ENCODE measurements at places on chromosomes 7 and 10.

- no peak for DNase-seq
Observed at GRCh38 chr10:48527756-48528155, 77.1 kb downstream of the ARHGAP22 start.

DNA sequence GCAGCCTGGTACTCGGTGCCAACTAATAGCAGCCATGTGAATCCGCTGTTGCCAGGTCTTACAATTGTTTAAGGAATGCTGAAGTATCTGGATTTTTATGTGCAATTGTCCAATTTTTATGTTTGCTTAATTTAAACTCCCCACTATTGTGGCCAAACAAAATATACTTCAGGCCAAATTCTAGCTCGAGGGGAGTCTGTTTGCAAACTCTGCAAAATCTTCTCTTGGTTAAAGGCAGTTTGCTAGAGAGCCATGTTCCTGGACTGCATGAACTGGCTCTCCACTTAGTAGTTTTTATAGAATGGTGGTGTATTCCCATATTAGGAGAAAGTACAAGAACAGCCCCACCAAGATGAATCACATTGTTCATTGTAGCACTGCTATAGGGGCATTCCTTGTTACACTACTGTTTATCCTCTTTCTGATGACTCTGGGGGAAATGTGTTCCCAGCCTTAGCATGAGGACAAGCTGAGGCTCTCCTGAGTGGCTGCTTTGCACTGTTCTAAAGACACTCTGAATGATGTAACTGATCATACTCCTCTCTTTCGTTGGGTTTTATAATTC, 178.0 kb upstream of the GLI3 start:
- no peak for DNase-seq

DNA sequence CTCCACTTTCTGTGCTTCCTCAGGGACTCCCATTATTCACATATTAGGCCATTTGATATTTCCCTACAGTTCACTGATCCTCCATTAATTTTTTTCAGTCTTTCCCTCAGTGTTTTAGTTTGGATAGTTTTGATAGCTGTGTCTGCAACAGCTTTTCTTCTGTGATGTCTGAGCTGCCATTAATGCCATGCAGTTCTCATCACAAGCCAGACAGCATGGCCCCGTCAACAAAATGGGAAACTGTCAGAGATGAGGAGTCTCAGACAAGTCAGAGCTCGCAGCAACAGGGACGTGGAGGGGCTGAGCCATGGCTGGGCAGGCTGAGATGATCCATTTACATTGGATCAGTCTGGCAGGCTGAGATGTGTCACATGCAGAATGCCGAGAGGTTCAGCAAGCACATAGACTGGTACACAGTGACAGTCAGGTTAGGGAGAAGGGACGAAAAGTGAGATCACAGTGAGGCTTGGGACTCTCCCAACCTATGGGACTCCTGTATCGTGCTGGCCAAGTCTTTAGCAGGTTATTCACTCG, 65.4 kb downstream of the NPS start:
- no peak for DNase-seq

GRCh38 chr7:125563964-125564529, 634.4 kb upstream of the POT1 start:
- no peak for DNase-seq

GRCh38 chr7:55499591-55499990, 72.7 kb downstream of the VOPP1 start:
- no peak for DNase-seq

DNA sequence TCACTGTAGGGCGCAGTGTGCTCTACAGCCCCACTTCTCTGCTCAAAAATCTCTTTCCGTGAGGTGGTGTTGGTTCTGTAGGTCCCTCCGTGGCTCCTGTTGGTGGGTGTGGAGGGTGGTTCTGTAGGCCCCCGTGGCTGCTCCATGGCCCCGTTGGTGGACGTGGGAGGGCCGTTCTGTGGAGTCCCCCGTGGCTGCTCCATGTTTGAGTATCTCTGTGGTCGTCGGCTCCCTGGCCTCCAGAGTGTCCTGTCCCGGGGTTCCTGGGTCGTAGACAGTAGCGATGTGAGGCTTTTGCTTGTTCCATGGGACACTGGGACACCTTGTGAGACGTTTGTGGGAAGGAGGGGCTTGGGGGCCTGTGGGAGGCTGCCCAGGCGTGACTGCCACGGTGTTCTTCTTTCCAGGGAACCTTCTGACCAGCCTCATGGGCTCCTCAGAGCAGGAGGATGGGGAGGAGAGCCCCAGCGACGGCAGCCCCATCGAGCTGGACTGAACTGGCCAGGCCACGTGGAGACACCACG, 18.6 kb downstream of the GET4 start:
- no peak for DNase-seq

- no peak for DNase-seq
Observed at GRCh38 chr7:1301882-1302251, 69.2 kb downstream of the UNCX start.

GRCh38 chr7:87858417-87859100, 17.6 kb downstream of the SLC25A40 start:
- DNase-seq = no peak

GRCh38 chr10:11344550-11344949, 266.9 kb downstream of the USP6NL start:
- no peak for DNase-seq

DNA sequence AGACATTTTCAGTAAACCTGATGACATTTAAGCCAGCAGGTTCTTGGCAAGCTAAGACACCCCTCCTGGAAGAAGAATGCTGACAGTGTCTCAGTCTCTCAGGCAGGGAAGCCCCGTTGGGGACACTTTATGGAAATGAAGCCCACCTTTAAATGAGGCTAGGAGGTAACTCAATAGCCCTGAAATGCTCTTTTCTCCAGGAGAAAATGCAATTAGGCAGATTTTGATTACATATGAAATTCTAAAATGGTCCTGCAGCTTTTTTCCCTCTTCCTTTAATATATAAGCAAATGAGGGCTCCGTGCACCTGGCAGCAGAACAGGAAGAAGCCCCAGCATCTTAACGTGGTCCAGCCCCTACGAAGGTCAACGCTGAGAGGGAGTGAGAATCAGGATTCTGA, 65.8 kb upstream of the CHST15 start:
- DNase-seq = no peak

DNA sequence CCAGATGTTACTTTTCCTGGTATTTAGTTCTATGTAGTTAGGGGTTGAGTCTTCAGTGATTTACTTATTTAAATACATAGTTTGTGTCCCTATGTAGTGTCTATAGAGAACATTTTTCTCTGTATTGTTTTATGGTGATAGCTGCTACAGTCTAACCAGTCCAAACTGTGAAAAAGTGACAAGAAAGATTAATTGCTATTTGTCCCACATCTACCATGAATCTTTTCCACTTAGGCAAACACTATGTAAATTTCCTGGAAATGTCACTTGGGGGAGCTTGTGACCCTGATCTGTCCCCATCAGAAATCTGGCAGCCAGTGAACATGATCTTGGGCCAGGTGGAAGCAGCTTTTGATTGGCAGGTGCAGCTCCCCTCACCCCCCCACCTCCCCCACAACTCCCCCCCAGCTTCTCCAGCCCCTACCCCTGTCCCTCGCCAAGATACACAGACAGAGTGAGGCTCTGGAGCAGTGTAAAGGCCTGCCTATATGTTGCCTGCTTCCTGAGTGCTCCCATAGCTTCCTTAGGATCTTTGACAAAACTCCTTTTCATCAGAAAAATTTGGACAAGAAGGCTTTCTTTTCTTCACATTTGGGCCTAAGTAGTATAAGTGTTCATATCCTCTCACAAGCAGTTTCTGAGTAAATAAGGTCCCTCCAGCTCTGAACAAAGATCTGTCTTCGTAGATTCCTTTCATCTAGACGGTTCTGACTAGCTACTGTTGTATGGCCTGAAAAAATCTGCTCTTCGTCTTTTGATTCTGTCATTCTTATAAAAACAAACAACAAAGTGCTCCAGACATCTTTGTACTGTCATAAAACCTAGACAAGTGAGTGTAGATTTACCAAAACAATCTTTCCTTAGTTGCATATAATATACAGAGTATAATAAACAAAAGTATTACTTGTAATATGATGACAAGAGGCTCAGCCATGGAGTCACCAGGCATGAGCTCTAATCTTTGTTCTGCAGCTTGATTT, 31.5 kb upstream of the SLC13A1 start:
- DNase-seq = no peak

DNA sequence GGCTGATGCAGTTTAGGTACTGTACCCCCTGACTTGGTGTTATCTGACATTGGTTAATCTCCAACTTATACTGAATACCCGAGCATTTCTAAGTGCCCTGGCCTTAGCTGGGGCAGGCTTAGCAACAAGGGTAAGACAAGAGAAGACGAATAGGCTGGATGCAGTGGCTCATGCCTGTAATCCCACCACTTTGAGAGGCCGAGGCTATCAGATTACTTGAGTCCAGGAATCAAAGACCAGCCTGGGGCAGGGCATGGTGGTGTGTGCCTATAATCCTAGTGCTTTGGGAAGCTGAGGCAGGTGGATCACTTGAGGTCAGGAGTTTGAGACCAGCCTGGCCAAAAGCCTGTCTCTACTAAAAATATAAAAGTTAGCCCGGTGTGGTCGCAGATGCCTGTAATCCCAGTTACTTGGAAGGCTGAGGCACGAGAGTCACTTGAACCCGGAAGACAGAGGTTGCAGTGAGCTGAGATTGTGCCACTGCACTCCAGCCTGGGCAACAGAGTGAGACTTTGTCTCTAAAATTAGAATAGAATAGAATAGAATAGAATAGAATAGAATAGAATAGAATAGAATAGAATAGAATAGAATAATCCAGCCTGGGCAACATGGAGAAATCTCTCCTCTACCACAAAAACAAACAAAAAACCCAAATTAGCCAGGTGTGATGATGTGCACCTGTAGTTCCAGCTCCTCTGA, 108.9 kb downstream of the BICC1 start:
- no peak for DNase-seq

- DNase-seq = no peak
Observed at GRCh38 chr10:15046626-15047025, 2.9 kb downstream of the OLAH start.

GRCh38 chr7:20508109-20508508, 107.4 kb upstream of the ABCB5 start:
- no peak for DNase-seq

- DNase-seq = no peak
Observed at GRCh38 chr10:133134411-133135115, 25.5 kb upstream of the KNDC1 start.

- DNase-seq = no peak
Observed at GRCh38 chr7:82714883-82715282, 271.3 kb upstream of the CACNA2D1 start.

- DNase-seq = no peak
Observed at GRCh38 chr10:110698782-110699201, 54.7 kb downstream of the RBM20 start.

GRCh38 chr10:43166880-43167497, 28.7 kb downstream of the CSGALNACT2 start:
- DNase-seq = no peak

DNA sequence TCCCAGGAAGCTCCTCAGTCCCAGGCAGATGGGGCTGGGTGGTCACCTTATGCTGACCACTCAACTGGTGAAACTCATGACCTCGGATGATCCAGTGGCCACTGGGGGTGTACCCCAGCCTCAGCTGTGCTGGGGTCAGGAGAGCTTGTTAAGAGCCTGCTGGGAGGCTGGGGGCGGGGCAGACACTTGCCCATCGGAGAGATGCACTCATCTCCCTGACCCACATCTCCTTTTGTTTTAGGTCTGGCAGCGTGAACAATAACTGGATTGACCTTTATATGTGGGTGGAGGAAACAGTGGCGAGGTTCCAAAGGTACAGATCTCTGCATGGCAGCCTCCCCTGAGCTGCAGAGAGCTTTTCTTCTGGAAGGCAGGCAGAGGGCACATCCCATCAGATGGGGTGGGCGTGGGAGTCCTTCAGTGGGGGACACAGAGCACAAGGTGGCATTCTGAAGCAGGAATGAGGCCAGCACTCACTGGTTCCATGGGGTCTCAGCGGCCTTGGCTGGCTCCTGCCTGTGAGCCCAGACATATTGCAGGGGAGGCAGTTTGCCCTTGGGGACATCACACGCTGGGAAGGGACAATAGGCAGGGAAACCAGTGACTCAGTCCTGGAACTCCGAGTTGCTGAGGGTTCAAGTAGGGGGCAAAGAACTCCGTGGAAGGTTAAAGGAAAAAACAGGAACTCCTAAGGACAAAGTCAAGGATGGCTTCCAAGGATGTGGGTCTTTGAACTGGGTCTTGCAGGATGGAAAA, 5.2 kb downstream of the ANTXRL start:
- no peak for DNase-seq

DNA sequence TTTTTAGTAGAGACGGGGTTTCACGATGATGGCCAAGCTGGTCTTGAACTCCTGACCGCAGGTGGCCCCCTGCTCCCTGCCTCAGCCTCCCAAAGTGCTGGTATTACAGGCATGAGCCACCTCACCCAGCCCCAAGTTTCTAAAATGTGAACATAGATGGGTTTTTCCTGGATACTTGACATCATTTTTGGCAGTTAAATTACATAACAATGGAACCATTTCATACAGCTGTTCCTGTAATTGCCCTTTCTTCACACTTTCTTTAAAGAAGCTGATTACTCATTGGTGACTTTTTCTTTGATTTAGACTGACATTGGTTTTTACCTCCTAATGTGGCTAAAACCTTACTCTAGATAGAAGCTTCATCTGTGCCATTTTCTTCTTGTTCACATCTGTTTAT, 5.9 kb downstream of the ZKSCAN1 start:
- no peak for DNase-seq

DNA sequence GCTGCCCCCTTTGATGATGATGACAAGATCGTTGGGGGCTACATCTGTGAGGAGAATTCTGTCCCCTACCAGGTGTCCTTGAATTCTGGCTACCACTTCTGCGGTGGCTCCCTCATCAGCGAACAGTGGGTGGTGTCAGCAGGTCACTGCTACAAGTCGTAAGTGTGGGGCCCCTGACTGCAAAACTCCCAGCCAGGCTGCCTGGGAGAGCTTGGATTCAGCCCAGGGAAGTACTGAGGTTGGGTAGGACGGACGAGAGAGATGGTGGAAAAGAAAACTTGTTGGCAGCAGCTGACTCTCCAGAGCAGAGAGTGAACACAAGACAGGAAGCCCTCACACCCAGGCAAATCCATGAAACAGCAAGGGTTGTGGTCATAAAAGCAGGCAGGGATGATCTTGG, 1.3 kb downstream of the PRSS2 start:
- DNase-seq = no peak

DNA sequence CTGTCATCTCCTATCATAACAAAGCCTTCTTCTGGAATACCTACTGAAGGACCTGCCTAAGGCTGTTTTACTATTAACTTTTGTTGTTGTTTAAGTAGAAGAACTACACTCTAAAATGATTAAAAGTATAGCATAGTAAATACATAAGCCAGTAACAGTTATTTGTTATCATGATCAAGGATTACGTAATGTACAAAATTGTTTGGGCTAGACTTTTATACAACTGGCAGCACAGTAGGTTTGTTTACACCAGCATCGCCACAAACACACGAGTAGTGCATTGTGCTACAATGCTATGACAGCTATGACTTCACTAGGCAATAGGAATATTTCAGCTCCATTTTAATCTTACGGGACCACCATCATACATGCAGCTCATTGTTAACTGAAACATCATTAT, 169.1 kb downstream of the LRRN3 start:
- DNase-seq = no peak

DNA sequence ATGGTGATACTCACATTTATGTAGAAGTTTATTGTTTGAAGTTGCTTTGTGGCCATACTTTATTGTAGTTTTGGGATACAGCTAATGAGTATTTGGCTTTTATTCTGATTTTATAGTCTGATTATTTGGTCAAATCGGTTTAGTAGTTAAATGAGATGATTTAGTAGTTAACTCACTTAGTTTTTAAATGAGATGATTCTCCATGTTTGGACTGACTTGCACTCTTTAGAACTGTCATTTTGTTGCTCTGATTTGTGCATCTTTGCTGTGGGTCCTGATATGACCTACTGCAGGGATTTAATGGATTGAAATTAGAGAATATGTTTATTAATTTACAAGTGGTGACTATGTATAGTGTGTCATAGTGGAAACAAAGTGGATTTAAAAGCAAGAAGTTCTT, 44.2 kb downstream of the EXOC4 start:
- no peak for DNase-seq

Measured in CD4-positive, alpha-beta T cell treated with Interleukin-6 at 100 ng/mL for 8 hours (primary cell).